ENCODE measurements at places on chromosomes 2 and 18. TPM values are rescaled to one million over a fixed set of nuclear protein-coding genes. Genes with fewer than 3 reads are reported as not detected.

DNA sequence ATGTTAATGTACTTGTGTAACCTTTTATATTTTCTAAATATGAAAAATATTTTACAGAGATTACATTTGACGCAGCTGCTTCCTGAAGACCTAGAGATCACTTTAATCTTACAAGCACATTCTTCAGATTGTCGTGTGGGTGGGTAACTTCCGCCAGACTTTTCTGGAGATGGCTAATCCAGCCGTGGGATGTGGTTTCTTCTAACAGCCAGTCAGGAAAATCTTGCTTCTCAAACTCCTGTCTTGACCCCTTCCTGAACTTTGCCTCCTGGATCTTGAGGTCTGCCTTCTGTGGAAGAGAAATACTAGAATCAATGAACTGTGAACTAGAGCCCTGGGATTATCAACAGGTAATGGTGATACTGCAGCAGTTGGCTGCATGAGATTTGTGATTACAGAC, 401.6 kb upstream of the TNP1 start:
- no peak for DNase-seq

- DNase-seq: no peak
Measured at GRCh38 chr18:44624052-44624451, 56.6 kb upstream of the SETBP1 start.

DNA sequence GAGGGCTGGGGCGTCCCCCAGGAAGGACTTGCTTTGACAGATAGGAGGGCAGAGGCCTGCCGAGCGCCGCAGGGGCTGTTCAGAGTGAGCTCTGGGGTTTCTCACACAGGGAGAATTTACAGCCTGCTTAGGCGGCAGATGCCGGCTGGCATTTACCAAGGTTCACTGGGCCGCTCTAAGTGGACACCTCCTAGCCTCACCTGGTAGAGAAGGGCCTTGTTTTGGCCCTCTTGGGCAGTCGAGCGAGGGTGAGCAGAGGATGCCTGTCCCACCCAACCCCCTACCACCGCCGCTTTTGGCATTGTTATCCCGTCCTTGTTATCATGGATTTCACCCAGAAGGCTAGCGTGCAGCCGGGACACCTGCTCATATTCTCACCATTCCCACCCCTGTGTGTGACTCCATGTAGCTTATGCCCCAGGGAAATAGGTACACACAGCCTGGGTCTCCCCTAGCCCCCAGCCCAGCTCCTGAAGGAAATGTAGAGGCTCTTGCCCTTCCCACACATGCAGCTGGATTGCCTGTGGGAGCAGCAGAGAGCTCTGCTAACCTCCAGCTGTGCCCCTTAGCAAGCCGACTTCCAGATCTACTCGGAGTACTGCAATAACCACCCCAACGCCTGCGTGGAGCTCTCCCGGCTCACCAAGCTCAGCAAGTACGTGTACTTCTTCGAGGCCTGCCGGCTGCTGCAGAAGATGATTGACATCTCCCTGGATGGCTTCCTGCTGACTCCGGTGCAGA, 52.4 kb downstream of the FAM168B start:
- no peak for DNase-seq

DNA sequence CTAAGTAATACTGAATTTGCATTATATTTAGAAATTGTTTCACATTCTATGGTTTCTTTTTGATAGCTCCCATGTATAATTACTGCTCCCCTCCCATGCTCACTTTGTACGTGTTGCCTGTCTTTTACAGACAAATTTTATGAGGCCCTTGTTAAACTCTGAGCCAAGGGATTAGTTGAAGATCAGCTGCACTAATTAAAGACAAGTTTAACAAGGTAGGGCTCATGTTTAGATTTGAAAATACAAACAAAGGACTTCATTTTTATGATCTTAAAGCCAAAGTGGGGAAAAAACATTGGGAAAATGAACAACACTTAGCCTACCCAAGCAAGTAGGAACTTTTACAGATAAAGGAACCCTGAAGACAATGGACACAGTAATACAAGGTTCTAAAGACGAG, 46.2 kb downstream of the ARHGAP28 start:
- DNase-seq: no peak

DNA sequence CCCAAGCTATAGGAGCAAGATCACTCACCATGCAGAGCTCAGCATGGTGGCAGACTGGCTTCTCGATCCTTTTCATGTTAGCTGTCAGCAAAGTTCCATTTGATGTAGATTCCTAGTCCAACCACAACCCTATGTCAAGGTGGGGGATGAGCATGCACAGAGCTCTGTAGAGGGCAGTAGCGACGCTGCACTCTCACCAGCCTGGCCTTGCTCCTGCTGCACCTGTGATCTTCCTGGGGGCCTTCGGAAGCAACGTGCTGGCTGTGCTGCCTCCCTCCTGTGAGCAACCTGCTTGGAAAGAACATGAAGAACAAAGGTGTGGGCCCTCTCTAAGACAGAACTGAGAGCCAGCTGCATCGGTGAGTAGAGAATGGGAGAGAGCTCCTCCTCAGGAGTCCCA, 479.4 kb upstream of the MYT1L start:
- no peak for DNase-seq

GRCh38 chr2:122575076-122575475, 819.6 kb downstream of the TSN start:
- DNase-seq: no peak

DNA sequence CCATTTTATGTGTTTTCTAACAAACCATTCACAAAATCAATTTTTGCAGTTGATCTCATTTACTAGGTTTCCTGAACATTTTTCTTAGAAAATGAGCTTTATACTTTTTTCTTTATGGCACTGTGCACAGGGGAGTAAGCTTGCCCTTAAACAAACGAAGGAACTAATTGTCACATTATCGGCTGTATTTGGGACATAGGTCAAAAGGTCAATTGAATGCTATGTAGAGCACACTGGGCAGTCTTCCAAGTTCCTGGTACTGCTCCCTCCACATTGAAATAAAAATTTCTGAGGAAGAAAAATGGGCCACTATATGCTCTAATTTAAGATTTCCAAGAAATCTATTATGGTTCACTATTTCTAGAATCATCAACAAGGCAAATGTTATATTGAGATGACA, 93.6 kb upstream of the TMEFF2 start:
- no peak for DNase-seq

GRCh38 chr2:4992226-4992625, 700.0 kb upstream of the SOX11 start:
- DNase-seq: no peak

- no peak for DNase-seq
Measured at GRCh38 chr2:196415384-196415783, 224.1 kb upstream of the CCDC150 start.

GRCh38 chr2:178271629-178272333, 77.5 kb downstream of the OSBPL6 start:
- DNase-seq: peak; percentile 89

GRCh38 chr18:23903971-23904370, 110.6 kb upstream of the TTC39C start:
- DNase-seq: peak; percentile 71

DNA sequence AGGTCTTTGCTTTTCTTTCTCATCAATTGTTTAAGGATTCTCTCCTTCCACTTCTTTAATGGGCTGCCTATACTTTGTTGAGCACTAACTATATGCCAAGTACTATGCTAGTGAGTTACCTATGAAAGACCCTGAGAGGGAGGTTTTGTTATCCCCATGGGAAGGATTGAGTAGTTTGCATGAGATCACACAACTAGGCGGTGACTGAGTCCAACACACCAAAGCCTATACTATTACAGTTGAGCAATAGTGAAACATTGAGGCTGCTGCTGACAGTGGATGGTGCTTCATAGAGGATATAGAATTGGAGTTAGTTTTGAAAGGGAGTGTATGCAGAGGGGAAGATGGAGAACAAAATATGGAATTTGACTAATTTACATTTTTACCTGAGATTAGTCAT, 15.8 kb downstream of the NABP1 start:
- DNase-seq: no peak

- no peak for DNase-seq
Measured at GRCh38 chr2:106332054-106332453, 136.2 kb downstream of the RGPD3 start.

- peak; percentile 32 for DNase-seq
Measured at GRCh38 chr2:9782197-9782719, 61.0 kb upstream of the TAF1B start.

GRCh38 chr2:20931346-20931745, 108.4 kb upstream of the LDAH start:
- no peak for DNase-seq

GRCh38 chr18:66994790-66995189, 390.9 kb upstream of the CDH19 start:
- no peak for DNase-seq

The NLRC4 gene
- total RNA-seq: 1.1 TPM

The RNF152 gene
- 11.4 TPM for total RNA-seq

The POTEC gene
- not detected for total RNA-seq

The EMILIN1 gene
- total RNA-seq: 17.4 TPM

The LRRC30 gene
- total RNA-seq: not detected

The SLC9A2 gene
- not detected for total RNA-seq

The GPBAR1 gene
- total RNA-seq: 1.8 TPM

The KLHL14 gene
- total RNA-seq: not detected

The RNASEH1 gene
- total RNA-seq: 20.8 TPM

The NOP58 gene
- total RNA-seq: 23.0 TPM

The CENPA gene
- 0.51 TPM for total RNA-seq

The TCF23 gene
- not detected for total RNA-seq

The CCL20 gene
- total RNA-seq: not detected

Measured in Right ventricle myocardium superior (tissue), 1 donor.